ENCODE measurements at places on chromosomes 11 and 22.
A peak's percentile ranks its signal among the peaks of the same experiment; 100 is the strongest.

- DNase-seq = no peak
Observed at GRCh38 chr11:90221803-90222458, 918 bp downstream of the CHORDC1 start.

DNA sequence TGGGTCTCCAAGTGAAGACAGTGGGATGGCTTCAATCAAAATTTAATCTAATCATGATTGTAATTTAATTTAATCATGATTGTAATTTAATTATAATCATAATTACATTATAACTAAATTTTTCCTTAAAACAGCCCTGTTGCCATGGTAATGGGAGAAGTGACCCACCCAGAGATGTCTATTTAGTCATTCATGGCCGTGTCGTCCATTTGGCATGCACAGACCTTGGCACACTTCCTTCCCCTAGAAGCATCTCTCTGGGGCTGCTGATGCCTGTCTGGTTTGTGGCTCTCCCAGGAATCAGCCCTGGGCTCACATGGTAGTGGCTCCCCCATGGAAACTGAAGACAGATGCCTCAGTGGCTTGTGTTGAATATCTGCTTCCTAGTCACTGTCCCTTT is 27.0 kb downstream of the P4HA3 start:
- DNase-seq = no peak

- DNase-seq = no peak
Observed at GRCh38 chr11:126113012-126113411, 50.3 kb upstream of the CDON start.

DNA sequence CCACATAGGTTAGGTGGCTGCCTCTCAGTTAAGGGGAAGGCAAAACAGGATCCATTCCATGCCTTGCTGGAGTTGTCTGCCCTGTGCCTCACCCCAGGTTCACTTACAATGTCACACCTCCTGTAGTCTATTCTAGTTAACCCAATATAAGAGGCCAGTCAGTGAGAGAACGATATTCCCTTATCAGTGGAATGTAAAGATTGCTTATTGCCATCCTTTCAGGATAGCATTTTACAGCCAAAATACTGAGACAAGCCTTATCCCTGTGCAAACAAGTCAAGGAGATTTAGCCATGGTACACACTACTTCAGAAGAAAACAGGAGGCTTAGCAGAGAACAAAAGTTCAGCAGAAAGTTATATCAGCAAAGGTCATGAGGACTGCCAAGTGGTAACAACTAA is 5.5 kb downstream of the CYP2R1 start:
- DNase-seq = no peak

GRCh38 chr11:114367244-114367957 is 32.9 kb downstream of the C11orf71 start:
- DNase-seq = no peak

- peak; percentile 96 for DNase-seq
Observed at GRCh38 chr11:113553235-113553634, 78.0 kb upstream of the DRD2 start.

- DNase-seq = no peak
Observed at GRCh38 chr22:35649026-35649553, 844 bp downstream of the APOL6 start.
